ENCODE measurements at places on chromosomes 1 and 21.

DNA sequence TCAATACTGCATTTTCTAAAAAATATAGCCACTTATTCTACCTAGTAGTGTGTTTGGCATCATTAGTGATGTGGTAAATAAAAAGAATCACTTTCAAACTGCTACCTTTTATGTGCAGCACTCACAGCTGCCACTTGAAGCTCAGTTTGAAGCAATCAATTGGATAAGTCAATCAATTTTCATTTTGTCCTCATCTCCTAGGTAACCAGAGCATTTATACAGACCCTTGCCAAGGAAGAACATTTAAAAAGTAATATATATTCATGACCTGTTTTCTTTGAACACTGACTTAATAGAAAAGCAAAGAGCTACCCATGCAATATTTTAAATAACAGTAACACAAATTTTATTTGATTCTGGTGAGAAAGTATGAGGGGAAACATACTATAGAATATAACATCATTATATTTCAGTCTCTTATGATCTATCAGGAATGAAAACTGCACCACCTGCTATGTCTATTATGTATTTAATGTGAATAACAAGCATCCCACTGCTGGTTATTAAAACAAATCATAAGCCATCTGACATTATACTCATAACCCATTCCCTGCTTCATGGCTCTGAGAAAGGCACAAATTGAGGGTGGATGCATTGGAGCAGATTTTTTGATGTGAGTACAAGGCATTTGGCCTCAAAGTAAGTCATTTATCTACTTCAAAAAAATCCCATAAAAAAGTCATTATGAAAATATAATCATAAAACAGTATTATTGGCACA, 168.4 kb upstream of the C21orf91 start:
- DNase-seq = no peak

DNA sequence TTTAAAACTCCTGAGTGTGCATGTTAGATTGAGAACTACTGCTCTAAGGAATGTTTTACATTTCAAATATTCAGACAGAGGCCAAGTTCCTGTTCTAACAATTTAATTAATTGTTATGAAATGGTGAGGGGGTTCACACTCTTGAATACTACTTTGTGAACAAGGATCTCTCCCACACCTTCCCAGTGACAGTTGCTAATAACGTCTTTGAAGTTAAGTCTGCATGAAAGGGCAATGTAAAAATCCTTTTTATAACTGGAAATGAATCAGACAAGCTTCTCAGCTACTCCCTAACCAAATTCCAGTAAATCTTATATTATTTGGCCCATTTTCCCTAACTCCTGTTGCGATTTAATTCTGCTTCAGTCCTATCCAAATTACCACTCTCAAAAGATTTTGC, 828.5 kb upstream of the ADAMTS5 start:
- no peak for DNase-seq

GRCh38 chr1:24393892-24394291, 19.7 kb downstream of the STPG1 start:
- no peak for DNase-seq

DNA sequence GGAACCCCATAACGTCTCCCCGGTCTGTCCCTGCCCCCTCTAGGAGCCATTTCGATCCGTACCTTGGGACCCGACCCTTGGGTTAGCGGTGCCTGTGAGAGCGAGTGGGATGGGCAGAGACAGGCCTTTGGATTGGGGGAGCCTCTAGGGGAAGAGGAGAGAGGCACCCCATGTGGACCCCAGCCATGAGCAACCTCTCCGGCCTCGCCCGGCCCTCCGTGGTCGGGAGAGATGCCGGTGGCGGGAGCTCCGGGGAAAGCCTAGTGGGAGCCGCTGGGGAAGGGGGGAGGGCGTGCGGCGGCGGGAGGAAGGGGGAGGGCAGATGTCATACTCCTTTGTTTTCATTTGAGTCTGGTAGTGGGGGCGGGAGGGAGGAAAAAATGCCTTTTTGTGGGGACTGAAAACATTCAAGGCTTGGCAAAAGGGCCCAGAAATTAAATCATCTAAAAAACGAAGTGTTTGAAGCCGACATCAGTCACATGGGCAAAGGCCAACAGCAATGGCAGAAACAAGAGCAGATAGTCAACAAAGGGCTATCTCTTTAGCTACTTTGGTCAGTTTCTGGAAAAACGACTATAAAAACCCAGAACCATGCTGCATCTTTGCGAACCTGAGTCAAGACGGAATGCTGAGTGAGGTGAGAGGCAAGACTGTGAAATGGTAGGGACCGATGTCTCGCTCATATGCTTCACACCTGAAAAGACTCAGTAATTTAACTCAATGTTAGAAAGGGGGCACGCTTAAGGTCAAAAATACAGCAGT, 758 bp downstream of the PTBP2 start:
- DNase-seq = peak; percentile 92

DNA sequence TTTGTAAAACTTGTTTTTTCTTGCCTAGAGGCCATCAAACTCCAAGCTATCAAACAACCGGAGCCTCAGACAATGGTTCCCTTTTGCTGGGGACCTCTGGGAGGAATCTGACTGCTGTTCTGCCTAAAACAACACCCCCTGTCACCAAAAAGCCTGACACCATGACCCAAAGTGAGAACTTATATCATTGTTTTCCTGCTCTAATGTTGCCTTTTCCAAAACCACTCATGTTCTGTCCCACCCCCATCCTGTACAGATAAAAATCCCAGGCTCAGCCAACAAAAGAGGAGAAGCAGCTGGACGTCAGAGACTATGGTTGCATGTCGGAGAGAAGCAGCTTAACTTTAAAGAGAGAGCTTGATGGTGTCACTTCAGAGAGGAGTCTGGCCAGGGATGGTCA, 327.2 kb upstream of the CXADR start:
- DNase-seq = no peak

- no peak for DNase-seq
Observed at GRCh38 chr1:162144268-162144667, 74.8 kb downstream of the NOS1AP start.

DNA sequence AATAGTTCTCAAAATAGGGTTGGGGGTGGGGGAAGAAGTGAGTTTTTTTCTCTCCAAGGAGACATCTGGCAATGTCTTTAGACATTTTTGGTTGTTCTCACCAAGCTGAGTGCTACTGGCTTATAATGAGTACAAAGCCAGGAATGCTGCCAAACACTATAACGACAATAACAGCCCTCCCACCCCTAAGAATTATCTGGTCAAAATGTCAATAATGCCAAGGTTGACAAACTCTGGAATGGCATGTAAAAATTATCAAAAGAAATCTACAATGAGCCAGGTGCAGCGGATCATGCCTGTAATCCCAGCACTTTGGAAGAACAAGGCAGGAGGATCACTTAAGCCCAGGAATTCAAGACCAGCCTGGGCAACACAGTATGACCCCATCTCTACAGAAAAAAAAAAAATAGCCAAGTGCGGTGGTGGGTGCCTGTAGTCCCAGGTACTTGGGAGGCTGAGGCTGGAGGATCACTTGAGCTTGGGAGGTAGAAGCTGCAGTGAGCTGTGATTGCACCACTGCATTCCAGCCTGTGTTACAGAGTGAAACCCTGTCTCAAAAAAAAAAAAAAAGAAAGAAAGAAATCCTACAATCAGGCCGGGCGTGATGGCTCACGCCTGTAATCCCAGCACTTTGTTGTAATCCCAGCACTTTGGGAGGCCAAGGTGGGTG, 2.5 kb downstream of the ATP5PF start:
- DNase-seq = no peak

DNA sequence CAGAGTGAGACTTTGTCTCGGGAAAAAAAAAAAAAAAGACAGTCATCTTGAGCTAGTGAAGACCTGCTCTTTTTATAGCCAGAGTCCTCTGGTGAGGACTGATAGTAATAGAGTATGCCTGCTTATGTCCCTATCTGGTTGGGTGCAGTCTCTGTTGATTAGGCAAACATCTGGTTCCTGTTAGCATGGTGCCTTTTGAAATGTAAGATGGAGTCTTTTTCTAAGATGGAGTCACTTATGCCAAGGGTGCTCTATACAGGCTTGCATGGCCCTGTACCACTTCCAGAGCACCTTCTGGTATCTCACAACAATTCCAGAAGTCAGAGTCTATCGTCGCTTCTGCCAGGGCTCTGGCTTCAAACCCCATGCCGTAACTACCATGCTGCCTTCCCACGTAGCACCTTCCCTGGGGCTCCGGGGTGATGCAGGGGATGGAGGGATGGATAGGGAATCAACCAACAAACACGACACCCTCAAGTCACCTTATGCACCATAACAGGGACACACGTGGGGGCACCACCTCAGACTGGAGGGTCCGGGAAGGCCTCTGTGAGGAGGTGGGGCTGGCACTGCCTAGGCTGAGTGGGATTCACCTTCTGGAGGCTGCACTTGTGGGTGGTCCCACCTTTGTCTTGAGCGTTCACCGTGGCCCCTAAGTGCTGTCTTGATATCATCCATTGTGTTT, 11.6 kb upstream of the PADI6 start:
- DNase-seq = no peak

GRCh38 chr21:31142600-31142999, 104.3 kb upstream of the KRTAP19-8 start:
- peak; percentile 16 for DNase-seq

GRCh38 chr1:46223472-46223943, 20.4 kb downstream of the LURAP1 start:
- DNase-seq = peak; percentile 58

GRCh38 chr1:244598611-244599010, 54.3 kb upstream of the DESI2 start:
- DNase-seq = no peak

DNA sequence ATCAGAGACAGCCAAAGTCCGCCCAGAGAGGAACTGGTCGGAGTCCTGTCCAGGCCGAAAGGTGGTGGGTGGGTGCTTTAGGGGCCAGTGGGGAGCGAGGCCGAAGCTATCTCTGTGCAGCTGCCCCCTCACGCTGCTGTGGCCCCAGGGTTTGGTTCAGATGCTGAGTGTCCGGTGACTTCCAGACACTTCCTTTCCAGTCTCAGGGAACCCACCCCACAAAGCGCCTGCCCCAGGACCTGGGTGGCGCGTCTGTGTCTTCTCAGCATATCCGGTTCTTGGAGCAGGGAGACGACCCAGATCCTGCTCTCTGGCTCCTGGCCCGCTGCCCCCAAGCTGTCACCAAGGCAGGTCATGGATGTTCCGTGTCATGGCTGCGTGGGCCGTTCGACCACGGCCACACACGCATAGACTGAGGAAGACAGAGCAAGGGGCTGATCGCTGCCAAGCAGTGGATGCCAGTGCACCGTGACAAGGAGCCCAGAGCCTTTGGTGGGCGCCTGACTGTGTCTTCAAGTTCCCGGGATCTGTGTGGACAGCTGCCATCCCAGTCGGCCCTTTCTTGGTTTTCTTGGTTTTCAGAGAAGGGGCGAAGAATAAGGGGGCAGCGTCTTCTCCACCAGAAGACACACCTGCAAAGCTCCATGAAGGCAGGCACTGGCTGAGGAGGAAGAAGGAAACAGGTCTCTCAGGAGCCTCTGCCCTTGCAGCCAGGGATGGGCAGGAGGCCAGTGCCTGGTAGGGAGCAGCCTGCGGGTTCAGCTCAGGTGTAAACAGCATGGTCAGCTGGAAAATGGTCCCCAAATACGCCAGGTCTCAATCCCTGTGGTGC, 22.9 kb upstream of the COL18A1 start:
- no peak for DNase-seq
